Sigmoid colon (tissue), 7 donors: ENCODE measurements at places on chromosomes 4 and X. TPM values are rescaled to one million over a fixed set of nuclear protein-coding genes. Genes with fewer than 3 reads are reported as not detected.

GRCh38 chr4:80931631-80932081 is 98.9 kb upstream of the BMP3 start:
- no peak for DNase-seq

The CNGA2 gene
- polyA plus RNA-seq = not detected

DNA sequence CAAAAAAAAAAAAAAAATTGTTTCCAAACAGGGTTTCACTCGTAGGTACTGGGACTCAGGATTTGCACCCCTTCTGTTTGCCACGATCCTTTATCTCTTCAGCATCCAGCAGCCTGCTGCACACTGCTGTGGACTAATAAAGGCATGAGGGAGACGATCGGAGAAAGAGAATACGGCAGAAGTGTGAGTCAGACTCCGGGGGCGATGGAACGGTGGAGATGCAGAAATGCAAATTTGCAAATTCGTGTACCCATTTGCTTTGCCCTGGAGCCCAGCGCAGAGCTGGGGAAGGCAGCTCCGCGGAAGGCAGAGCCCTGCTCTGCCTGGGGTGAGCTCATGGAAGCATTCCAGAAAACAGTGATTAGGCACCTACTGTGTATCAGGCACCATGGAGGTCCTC is 270.3 kb downstream of the ASMT start:
- no peak for DNase-seq

- peak; percentile 71 for DNase-seq
Observed at GRCh38 chrX:67545893-67546495, 2.2 kb downstream of the AR start.

- DNase-seq = no peak
Observed at GRCh38 chr4:108900018-108900580, 137.2 kb upstream of the ETNPPL start.

The SHROOM3 gene
- 28.2 TPM for polyA plus RNA-seq

The TLR3 gene
- 5.2 TPM for polyA plus RNA-seq
